H9 (cell line): ENCODE measurements at places on chromosomes 3 and 15. TPM values are rescaled to one million over a fixed set of nuclear protein-coding genes. Genes with fewer than 3 reads are reported as not detected.

AMIGO3 gene
- total RNA-seq: 3.0 and 3.8 TPM in 2 replicates

APEH gene
- 215 and 220 TPM in 2 replicates for total RNA-seq

TRPM1 gene
- total RNA-seq: not detected in 2 replicates

GRCh38 chr15:58471348-58471747 lies 39.6 kb downstream of the LIPC start:
- H3K27ac ChIP-seq: no peak overlapping the region
- no peaks in the 10 kb centered on the region; the same call in none of the 2 replicates for H3K4me1 ChIP-seq
- no peaks in the 10 kb centered on the region for H3K27me3 ChIP-seq
- no peak for DNase-seq
- no peaks in the 10 kb centered on the region for H3K36me3 ChIP-seq

- H3K4me3 ChIP-seq: no peak overlapping the region
- H3K4me1 ChIP-seq: no peaks in the 10 kb centered on the region
- no peaks in the 10 kb centered on the region; the same call in 2 of the 3 replicates for H3K36me3 ChIP-seq
Observed at GRCh38 chr3:5428607-5429516, 241.4 kb downstream of the EDEM1 start.

DNA sequence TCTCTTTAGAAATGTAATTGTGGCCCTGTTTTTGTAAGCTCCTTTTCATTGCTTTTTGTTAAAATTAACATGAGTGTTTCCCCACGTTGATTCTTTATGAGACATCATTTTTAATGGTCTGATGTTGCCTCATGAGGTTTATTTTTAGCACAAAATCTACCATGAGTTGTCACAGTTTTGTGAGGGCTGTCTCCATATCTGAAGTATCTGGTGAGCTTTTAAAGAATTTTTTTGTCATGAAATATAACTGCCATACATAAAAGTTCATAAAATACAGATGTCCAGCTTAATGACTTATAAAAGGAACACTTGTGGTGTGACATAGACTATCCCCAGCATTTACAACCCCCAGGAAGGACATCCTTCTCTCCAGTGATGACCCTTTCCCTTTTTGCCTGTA lies 34.3 kb upstream of the CEMIP start:
- no peaks in the 10 kb centered on the region for H3K27me3 ChIP-seq
- peaks cover 5% of the 10 kb centered on the region; the same call in 1 of the 2 replicates for H3K4me1 ChIP-seq
- no peak overlapping the region for H3K4me3 ChIP-seq
- peaks cover 9% of the 10 kb centered on the region for H3K36me3 ChIP-seq
- DNase-seq: no peak

GRCh38 chr3:37417297-37418082 lies 243.1 kb upstream of the LRRFIP2 start:
- no peak overlapping the region for H3K27ac ChIP-seq
- no peaks in the 10 kb centered on the region for H3K4me1 ChIP-seq
- no peak for DNase-seq
- no peaks in the 10 kb centered on the region for H3K27me3 ChIP-seq
- no peak overlapping the region for H3K4me3 ChIP-seq

ZDHHC19 gene
- 1.6 and 2.2 TPM in 2 replicates for total RNA-seq

DCBLD2 gene
- total RNA-seq: 47.5 and 48.0 TPM in 2 replicates

IL5RA gene
- total RNA-seq: not detected in 2 replicates

DNA sequence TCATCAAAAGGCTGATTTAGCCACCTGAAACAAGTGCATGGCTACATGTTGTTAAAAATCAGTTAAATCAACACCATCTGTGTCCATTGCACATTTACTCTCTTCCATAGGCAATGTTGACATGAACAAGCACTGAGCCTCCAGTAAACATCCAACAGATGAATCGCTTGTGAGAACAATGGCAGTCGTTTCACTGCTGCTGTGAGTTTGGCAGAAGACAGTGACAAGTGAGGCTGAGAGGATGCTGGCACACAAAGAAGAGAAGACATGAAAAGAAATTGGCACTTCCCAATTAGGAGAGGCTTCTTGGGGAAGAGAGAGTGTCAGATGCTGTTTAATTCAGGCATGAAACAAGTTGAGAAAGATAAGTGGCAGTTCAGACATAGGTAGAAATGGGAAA lies 227.4 kb upstream of the STT3B start:
- no peak overlapping the region for H3K4me3 ChIP-seq
- no peaks in the 10 kb centered on the region for H3K27me3 ChIP-seq

DNA sequence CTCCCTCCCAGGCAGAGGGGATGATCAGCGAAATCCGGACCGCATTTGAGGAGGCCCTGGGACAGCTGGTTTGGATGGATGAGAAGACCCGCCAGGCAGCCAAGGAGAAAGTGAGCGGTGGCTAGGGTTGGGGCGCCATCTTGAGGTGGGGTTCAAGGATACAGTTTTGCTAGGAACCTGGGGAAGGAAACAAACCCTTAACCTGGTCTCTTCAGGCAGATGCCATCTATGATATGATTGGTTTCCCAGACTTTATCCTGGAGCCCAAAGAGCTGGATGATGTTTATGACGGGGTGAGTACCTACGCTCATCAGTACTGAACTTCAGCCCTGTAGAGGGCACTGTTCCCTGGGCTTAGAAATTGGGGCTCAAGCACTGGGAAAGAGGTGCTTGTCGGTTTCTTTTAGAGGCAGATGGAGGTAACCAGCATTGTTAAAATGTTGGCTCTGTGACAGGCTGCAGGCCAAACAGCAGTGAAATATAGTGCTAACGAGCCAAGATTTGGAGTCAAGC lies 9.6 kb upstream of the PSMD2 start:
- no peak overlapping the region for H3K27ac ChIP-seq
- H3K4me1 ChIP-seq: no peaks in the 10 kb centered on the region
- H3K4me3 ChIP-seq: no peak overlapping the region; the same call in 2 of the 3 replicates

DNA sequence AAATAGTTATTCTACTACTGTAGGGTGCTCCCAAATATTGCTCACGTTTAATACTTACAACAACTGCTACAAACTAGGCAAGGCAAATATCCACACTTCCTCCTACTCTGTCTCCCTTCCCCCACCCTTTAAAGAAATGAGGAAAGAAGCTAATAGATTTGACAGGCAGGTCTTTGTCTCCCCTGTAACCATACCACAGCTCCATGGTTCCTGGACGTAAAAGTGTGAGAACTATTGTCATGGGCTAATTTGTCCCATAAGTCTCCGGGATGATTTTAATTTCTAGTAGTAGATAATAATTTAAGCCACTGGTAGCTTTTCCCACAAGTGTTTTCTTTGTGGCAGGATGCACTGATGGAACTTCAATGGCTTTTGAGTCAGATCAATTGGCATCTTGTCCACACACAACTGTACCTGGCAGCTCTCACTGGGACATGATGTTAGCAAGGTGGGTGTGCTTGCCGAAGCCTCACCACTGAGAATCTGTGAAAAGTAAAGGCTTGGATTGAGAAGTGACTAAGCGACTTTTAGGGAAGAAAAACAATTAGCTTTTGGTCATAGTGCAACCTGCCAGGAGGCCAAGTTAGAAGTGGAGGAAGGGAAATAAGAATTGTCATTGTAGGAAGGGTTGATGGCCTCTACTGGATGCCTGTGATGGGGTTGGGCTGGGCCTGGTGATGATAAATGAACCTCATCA lies 1.4 kb upstream of the CPOX start:
- H3K4me1 ChIP-seq: no peaks in the 10 kb centered on the region
- no peaks in the 10 kb centered on the region for H3K27me3 ChIP-seq
- H3K36me3 ChIP-seq: peaks cover 15% of the 10 kb centered on the region
- no peak overlapping the region for H3K27ac ChIP-seq

BSN gene
- 1.9 and 2.4 TPM in 2 replicates for total RNA-seq

- H3K36me3 ChIP-seq: no peaks in the 10 kb centered on the region
- DNase-seq: no peak
- H3K4me3 ChIP-seq: no peak overlapping the region
- H3K27me3 ChIP-seq: no peaks in the 10 kb centered on the region
Observed at GRCh38 chr3:49901366-49902339, 2.0 kb downstream of the MST1R start.
